ENCODE measurements at places on chromosomes 6 and 20.

- no peak for DNase-seq
Observed at GRCh38 chr20:43193443-43193842, 3.7 kb upstream of the PTPRT start.

- no peak for DNase-seq
Observed at GRCh38 chr6:132494954-132495353, 18.0 kb downstream of the STX7 start.

DNA sequence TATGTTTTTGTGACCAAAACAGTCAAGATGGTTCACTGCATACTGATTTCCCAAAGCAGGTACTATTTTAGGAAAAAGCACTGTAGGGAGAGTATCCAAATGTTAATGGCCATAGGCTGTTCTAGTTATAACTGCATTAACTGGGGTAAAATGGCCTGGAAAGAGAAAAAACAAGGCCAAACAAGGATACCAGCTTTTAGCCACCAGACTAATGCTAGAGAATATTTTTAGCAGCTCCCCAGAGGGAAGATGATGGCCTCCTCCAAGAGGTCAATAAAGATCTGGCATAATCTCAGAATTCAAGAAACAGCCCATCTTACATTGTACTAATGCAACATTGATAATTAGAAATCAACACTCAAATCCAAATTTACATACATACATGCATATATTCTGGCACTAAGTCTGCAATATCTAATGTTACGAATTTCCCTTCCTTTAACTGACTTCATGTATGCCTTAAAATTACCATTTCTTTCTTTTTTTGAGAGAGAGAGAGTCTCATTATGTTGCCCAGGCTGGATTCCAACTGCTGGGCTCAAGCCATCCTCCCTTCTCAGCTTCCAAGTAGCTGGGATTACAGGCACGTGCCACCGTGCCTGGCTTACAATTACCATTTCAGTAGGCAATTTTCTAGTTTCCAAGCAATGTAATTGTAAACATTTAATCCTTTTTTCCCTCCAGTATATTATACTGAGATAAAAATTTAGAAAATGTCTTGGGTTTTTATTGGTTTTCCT, 9.3 kb downstream of the COX7A2 start:
- no peak for DNase-seq

- no peak for DNase-seq
Observed at GRCh38 chr6:31629014-31629413, 8.5 kb downstream of the PRRC2A start.

GRCh38 chr6:155264693-155265320, 994 bp downstream of the CLDN20 start:
- DNase-seq = no peak

DNA sequence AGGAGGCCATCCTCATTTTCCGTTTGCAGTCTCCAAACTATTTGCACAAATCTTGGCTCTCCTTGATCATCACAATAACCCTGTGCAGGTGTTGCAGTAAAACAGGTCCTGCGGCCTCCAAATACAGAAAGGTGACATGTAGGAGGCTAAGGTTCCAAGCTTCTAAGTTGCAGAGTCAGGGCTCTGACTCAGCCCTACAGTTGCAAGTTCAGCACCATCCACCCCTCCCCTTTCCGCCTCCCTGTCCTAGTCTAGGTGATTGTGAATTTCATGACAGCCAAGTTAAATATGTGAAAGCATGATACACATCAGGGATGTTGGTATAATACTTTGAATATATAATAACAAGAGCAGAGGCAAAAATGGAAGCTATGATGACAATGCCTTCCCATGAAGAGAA, 317.3 kb upstream of the CDH4 start:
- DNase-seq = no peak

- no peak for DNase-seq
Observed at GRCh38 chr6:125966569-125966968, 10.0 kb downstream of the HINT3 start.

DNA sequence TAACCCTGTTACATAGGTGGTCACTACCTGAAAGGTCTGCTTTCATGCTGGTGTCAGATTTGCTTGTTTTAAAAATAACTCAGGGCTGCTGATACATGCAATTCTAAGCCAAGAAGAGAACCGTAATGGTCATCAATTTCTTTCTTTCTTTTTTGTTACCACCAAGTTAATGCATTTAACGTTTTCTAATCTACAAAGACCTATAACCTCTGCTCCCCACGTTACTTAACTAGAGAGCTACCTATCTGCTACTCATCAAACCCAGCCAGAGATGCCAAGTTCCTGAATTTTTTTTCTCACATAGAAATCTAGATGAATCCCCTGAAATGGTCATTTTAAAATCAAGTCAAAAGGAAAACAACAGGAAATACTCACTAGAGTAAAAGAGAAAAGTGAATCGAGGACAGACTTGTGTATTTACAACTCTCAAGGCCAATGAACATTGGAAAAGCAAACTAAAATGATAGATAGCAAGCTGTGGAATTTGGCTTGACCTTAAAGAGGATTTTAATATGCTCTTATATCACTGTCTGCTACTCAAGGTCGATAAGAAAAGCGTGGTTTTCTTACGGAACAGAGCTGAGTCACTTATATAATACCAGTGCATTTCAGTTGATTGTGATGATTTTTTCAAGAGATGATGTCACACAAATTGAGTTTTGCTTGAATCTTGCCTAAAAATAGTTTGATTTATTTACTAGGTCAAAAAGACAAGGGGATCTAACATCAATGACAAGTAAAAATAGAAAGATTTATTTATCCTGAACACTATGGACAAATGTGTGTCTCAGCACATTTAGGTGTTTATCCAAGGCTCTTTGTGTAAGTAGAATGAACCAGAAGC, 67.9 kb downstream of the SGK1 start:
- DNase-seq = no peak

DNA sequence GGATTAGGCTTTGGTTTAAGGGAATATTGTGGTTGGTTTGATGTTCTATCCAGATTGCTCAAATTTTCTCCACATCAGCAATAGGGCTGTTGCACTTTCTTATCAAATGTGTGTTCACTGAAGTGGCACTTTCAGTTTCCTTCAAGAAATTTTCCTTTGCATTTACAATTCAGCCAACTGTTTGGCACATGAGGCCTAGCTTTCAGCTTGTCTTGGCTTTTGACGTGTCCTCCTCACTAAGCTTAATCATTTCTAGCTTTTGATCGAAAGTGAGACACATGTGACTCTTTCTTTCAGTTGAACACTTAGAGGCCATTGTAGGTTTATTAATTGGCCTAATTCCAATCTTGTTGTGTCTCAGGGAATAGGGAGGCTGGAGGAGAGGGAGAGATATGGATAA, 104.8 kb downstream of the FLRT3 start:
- DNase-seq = no peak

GRCh38 chr6:31655349-31656237, at the start of gene APOM:
Gene APOM, plus strand, starts transcription at chr6:31655894. Its CDS starts 73 bp downstream, at chr6:31655967.
- DNase-seq = no peak

DNA sequence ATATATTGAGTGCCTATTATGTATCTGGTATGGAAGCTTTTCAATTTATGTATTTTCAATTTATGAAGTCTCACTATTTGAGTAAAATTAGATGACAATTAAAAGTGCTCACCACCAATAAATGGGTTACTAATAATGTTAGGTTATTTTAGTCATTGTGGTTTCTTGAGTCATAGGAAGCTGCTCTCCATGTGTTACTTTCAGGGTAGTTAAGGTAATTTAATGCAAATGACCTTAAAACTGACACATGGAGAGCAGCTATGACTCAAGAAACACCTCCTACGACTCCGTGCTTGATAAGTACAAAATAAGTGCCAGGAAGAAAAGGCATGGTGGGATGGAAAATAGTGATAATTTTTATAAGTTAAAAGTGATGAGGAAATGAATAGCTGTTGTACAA, 16.5 kb upstream of the TINAG start:
- no peak for DNase-seq

GRCh38 chr6:76052314-76052713, 20.1 kb downstream of the IMPG1 start:
- no peak for DNase-seq

- no peak for DNase-seq
Observed at GRCh38 chr20:12827816-12828385, 180.9 kb upstream of the SPTLC3 start.

- DNase-seq = no peak
Observed at GRCh38 chr6:33708516-33709204, 2.8 kb downstream of the UQCC2 start.

DNA sequence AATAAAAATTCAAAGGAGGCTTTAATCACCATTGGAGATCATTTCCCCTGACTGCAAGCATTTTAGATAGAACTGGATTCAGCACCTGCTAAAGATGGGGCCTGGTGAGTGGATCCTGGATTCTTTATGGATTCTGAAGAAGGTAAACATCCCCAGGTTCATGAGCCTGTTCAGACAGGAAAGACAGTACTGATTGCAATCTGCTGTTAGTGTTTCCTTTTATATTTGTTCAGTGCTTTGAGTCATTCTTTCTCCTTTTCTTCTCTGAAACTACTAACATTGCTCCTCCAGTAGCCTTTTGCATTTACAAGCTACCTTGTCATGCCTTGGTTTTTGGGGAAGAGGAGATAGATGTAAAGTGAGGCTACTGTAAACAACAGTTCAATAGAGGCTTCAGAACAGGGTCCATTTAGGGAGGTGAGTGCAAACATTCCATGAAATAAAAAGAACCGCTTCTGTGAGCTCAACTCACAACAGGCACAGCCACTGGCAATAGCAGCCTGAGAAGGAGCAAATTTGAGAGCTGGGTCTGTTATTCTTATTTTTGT, 66.4 kb upstream of the PRL start:
- DNase-seq = no peak

DNA sequence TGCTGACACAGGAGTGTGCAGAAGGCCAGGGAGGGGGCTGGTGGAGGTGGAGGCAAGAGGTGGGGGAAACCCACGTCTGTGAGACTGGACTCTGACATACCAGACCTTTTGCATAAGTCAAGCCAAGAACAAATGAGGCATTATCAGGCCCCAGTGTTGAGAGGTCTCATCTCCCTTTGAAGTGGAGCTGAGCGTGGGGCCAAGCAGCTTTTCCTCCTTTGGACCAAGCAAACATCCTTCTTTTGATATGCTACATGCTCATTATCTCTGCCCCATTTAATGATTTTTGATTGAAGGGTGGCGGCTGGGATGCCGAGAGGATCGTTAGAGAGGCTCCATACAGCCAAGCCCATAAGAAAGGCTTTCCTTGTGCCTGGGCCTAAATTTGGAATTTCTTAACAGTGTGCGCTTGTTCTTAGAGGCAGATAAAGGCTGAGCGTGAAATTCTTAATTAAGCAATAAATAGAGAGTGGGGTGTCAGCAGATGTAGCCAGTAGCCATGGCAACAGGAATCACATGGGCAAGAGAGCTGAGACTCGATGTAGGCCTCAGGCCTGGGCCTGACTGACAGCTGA, 244.5 kb downstream of the PKHD1 start:
- DNase-seq = no peak
